NCI-H2171 treated with DMSO at 0.1 percent for 48 hours (cell line): ENCODE measurements at places on chromosomes 13 and 19.
A peak's percentile ranks its signal among the peaks of the same experiment; 100 is the strongest.

DNA sequence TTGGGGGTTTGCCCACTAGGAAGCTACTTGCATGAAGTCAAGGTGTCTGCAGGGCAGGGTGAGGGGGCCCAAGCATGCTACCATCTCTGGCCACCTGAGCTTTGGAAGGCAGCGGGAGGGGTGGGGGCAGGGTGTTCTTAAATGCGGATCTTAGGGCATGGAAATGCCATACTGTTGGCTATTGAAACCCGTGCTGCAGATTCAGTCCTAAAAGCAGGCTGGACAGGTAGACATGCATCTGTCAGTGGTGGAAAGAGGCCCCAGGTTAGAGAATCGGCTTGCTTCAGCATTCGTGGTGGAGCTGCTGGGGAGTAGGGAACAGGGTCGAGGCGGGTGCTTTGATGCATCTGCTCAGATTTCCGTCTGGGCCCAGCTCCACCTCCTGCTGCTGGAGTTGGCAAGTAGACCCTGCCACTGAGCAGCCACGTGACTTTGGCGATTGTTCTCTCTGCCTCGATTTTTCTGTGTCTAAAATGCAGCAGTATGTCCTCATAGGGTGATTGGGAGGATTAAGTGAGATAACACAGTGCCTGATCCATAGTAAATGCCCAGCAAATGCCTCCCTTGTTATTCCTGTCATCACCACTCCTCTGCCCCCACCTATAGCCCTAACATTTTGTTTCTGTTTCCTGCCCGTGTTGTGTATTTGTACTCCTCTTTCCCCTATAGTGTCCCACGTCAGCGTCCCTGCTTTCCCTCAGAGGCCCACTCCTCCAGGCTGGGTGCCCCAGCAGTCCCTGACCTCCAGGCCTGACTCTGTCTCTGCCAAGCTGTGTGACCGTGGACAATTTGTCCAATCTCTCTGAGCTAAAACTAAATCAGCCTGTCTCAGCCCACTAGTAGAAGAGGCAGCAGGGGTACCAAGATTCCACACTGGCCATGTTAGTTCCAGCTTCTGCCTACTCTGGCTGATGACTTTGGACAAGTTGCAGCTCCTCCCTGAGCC is 5.8 kb downstream of the PPP1R37 start:
- DNase-seq = peak; percentile 69

DNA sequence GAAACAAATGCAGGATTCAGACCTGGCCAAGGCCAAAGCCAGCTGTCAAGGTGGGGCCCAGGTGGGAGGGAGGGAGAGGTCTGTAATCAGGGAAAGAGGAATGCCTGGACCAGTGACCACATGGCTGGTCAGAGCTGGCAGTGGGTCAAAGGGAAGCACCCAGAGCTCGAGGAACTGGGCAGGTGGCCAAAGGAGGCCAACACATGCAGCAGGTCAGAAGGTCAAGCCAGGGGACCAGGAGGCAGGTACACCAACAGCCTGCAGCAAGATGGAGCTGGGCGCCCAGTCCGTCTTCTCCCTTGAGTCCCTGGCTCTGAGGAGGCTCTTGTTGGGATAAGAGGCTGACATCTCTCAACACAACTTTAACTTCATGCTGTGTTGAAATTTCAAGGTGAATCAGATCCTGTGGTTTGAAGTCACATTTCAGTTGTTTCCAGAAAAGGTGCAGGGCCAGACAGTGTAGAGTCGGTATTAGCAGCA is 17.1 kb downstream of the GPATCH1 start:
- no peak for DNase-seq

GRCh38 chr13:36432106-36432544 is at the start of gene CCNA1:
CCNA1 (plus strand) TSS chr13:36432495; CDS start chr13:36433057, 562 bp downstream.
- no peak for DNase-seq

DNA sequence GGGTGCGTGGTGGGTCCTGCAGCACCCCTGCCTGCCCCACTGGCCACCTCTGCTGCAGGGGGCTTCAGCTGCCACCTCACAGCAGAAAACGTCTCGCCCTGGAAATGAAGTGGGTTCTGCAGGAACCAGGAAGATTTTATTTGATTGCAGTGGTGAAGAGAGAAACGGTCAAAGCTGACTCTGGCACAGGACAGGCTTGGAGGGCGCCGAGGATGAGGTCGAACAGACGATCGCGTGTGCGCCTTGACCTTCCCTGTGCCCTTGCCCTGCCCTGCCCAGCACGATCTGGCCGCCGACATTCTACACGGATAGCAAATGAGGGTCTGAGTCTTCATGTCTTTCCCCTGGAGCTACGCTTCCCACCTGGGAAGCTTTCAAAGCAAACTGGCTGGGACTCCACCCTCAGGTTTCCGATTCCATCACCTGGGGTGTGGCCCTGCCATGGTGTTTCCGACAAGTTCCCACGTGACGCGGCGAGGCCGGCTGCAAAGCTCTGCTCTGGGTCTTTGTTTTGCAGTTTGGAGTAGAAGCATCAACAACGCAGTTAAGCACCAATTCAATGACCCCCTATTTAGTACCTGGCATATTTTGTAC is 50.3 kb upstream of the TUBGCP3 start:
- no peak for DNase-seq

GRCh38 chr13:98189841-98190505 is 12.9 kb upstream of the RNF113B start:
- DNase-seq = no peak

DNA sequence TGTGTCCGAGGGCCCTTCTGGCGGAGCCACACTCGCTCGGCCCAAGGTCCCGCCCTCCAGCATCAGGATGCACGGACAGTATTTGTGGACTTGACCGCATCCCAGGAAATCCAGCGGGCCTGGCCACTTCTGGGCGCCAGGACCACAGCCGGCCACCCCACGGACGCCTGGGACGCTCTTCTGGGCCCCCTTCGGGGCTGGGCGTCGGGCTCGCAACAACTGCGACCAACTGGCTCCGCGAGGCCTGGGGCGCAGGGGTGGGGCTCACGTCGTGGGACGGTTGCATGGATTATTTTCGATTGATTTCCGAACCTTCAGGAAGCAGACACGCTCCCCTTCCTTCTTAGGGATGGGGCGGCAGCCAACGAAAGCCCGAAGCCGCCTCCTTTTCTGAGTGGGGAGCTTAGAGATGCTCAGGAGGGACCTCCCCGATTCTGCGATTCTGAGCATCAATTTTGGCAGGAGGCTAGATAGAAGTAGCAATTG is 521 bp upstream of the NUP58 start:
- no peak for DNase-seq

- DNase-seq = no peak
These were observed 328 bp downstream of the CYP4F12 start for GRCh38 chr19:15673176-15673654.

DNA sequence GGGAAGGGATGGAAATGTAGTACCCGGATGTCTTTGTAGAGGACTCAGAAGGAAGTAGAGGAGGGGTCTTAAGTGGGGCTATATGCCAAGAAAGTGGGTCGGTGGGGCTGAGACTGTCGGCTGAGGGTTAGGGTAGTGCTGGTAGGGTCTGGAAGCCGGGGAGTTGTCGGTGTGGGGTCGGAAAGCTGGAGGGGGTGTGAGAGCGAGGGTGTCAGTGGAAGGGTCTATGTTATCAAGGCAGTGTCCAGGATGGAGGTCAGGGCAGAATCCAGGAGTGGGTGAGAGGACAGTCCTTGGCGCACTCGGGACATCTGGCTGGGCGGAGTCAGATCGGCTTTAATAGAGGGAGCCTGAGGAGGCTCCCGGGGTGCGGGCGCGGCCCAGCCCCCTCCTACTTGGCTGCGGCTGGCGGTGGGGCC is 1.7 kb downstream of the HSPB6 start:
- peak; percentile 15 for DNase-seq

DNA sequence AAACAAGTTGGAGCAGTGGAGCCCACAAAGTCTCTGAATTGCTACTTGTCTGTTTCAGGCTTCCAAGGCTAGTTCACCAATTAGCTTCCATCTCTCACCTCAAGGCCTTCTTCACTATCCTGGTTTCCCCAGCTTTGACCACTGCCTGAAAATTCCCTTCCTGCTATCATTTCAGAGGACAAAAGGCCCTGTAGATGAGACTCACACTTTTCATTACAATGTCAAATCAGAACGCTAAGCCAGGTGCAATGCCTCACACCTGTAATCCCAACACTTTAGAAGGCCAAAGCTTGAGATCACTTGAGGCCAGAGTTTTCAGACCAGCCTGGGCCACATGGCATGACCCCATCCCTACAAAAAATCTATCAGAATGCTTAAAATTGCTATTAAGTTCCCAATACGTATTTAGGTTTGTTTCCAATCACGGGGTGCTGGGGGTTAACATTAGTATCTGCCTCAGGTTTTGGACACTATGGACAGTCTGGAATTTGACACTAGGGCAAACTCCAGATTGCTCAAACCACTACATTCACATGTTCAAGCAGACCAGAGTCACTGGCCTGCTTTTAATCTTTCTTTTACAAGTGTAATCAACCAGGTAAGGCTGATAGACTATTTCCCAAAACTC is 5.5 kb downstream of the TPT1 start:
- no peak for DNase-seq

DNA sequence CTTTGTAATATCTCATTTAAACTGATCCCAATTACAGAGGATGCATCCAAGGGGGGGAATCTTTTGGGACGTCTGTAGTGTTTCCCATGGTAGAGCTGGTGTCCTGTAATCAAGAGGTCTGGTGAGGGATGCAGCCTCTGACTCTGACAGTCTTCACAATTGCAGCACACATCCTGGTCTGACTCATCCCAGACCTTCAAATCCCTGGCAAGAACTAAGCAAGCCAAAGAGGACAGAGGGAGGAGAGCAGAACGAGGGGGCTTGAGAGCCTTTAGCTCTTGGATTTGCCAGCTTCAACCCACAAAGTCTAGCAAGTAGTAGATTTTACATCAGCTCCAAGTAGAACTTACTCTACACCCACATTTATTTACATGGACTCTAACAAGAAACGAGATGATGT is 17.3 kb upstream of the FCGBP start:
- DNase-seq = no peak

DNA sequence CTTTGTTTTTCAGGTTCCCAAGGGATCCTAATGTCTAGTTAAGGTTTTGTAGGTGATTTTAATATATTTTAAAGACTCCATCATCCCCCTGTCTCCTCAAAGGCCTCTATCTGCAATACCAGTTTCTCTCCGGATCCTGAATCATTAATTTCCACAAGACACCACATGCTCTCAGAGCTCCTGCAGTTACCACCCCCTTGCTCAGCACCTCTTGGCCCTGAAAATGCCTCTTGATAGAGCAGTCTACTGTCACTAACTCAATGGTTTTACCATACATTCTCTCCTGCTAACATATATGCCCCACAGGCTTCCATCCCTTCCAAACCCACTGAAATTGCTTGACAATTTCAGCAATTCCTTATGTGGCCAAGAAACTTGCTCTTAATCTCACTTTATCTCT is 1.9 kb upstream of the PEG3 start:
- no peak for DNase-seq

- no peak for DNase-seq
These were observed 89.2 kb upstream of the GPR183 start for GRCh38 chr13:99396446-99396845.

DNA sequence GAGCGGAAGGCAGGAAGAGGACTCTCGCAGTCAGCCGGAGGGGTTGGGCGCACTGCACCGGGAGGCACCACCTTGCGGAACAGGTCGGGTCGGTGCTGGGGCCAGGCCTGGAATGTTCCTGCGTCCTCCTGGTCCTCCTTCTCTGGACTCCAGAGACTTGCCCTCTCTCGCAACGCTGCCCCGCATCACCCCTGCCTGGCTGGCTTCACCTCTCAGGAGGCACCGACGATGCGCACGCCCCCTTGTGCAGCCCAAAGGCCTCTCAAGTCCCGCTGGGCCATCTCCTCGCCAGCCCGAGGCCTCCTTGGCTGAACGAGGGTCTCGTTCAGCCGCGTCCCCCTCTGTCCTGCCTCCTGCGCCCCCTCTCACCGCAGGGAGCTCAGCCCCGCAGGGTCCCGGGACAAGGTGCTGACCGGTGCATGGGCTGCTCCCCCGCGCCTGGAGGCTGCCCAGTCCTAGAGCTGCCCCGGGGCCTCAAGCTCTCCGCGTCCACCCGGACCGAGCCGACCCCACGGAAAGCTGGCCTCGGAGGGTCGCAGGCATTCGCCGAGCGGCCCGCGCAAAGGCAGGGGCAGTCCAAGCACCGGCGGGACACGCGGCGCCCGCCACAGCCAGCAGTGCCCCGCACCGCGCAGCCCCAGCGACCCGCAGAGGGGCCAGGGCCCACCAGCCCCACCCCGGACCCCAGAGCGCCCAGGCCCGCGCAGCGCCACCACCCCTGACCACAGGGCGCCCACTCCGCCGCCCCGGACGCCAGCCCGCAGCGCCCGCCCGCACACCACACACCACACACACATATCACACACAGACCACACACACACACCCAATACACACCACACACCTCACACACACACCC is 133.8 kb downstream of the CRYL1 start:
- DNase-seq = no peak

GRCh38 chr13:77429320-77430142 is 102.6 kb upstream of the MYCBP2 start:
- DNase-seq = no peak
